ENCODE measurements at places on chromosomes 13 and 19. TPM values are rescaled to one million over a fixed set of nuclear protein-coding genes. Genes with fewer than 3 reads are reported as not detected.

The MCEMP1 gene
- not detected for total RNA-seq

The CILP2 gene
- total RNA-seq: 0.17 TPM

The IGFL4 gene
- total RNA-seq: 3.4 TPM

The RTBDN gene
- not detected for total RNA-seq

DNA sequence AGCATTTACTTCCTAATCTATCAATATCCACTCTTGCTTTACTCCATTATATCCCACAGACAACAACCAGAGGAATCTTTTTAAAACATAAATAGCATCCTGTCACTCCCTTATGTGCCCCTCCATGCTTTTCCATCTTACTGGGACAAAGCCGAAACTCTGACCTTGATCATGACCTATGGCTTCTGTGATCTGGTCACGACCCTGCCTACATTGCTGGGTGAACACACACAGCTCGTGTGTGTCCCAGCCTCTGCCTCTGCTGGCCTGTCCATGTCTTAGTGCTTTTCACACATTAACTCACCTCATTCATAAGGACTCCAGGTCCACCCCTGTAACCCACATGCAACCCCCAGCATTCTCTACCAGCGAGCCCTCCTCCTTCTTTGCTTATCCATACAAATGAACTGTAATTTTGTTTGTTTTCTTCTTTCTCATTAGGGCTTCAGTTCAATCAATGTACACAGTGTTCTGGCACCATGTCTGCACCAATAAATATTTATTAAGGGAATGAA is 95.9 kb upstream of the RAP2A start:
- no peak overlapping the region for H3K4me3 ChIP-seq
- H3K27ac ChIP-seq: no peak overlapping the region

DNA sequence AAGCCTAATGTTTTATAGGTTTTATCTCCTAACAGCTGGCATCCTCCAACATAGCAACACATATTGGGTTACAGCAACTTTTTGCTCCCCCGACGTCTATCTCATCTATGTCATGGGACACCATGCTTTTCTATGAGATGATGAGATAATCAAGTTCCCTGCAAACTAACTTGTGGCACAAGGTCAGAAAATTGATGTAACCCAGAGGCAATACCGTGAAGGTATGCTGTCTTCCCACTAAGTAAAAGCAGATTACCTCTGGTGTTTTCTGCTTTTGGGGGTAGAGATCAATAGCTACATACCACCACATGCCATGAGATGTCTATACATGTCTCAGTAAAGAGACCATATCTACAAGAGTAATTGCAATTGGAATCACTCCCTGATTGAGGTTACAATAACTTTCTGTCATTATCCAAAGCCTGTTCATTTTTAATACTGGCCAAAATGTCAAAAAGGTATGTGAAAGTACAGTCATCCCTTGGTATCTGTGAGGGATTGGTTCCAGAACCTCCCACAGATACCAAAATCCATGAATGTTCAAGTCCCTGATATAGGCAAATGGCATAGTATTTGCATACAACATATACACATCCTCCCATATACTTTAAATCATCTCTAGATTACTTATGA is 131.3 kb downstream of the CYSLTR2 start:
- no peak overlapping the region for H3K27ac ChIP-seq
- H3K27me3 ChIP-seq: no peaks in the 10 kb centered on the region
- DNase-seq: no peak
- H3K4me3 ChIP-seq: no peak overlapping the region
- no peaks in the 10 kb centered on the region for H3K36me3 ChIP-seq
- peaks cover 4% of the 10 kb centered on the region for H3K4me1 ChIP-seq

- H3K27me3 ChIP-seq: no peaks in the 10 kb centered on the region
- H3K4me1 ChIP-seq: no peaks in the 10 kb centered on the region
- H3K4me3 ChIP-seq: no peak overlapping the region
- no peaks in the 10 kb centered on the region for H3K36me3 ChIP-seq
Observed at GRCh38 chr13:58620176-58620575, 988.6 kb downstream of the PCDH17 start.

The SIGLEC12 gene
- total RNA-seq: not detected

The SERP2 gene
- 1.4 TPM for total RNA-seq

DNA sequence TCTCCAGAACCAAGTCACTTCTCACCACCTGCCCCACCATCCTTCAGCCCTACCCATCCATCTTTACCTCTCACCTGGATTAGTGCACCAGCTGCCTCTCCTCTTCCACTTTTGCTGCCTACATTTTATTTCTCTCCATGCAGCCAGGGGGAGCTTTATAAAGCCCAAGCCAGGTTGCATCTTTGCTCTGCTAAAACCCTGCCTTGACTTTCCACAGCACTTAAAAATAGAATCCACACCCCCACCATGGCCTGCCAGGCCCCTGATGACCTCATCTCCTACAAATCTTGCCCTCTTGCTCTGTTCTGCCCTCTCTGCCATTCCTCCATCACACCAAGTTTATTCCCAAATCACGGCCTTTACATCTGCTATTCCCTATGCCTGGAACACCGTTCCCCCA is 1.8 kb downstream of the HOOK2 start:
- no peak for DNase-seq
- peaks cover 18% of the 10 kb centered on the region for H3K36me3 ChIP-seq
- H3K4me1 ChIP-seq: peaks cover 38% of the 10 kb centered on the region
- no peak overlapping the region for H3K4me3 ChIP-seq
- H3K27ac ChIP-seq: no peak overlapping the region

DNA sequence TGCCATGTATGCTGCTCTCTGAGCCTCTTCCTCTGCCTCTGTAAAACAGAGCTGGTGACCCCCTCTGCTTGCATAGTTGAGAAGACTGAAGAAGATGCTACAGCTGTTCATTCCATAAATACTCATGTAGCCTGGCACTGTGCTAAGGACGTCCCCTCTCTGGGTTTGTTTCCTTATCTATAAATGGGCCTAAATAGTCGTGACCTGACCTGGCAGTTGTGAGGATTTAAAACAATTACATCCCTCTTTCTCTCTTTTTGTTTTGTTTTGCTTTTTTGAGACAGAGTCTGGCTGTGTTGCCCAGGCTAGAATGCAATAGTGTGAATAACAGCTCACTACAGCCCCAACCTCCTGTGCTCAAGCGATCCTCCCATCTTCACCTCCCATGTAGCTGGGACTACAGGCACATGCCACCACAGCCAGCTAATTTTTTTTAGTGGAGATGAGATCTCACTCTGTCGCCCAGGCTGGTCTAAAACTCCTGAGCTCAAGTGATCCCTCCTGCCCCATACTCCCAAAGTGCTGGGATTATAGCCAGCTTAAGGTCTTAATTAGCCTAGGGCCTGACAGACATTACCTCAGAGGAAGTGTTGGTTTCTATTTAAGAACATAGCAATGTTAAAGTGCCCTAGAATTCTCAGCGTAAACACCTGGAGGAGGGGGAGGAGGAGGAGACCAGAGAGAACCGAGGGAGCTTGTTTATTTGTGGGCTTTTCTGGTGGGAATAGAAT is 4.6 kb downstream of the WDR62 start:
- H3K27ac ChIP-seq: no peak overlapping the region
- H3K4me3 ChIP-seq: no peak overlapping the region
- DNase-seq: no peak

The BICRA gene
- total RNA-seq: 10.7 TPM

DNA sequence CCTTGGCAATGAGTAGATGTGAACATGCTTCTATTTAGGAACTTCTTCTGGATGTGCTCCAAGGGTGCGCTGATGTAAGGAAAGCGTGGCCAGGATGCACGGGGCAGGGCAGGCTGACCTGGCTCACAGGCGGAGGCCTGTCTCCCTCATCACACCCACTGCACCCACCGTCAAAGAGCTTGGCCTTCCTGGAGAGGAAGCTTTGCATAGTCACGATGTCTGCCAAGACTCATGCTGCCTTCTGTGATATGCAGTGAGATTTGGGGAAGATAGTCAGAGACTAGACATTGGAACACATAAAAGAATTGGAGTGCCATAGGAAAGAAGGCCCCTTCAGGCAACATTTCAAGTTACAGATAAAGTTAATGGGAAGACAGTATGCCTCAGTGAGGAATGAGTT is 82.0 kb downstream of the MYO16 start:
- DNase-seq: no peak
- H3K4me1 ChIP-seq: no peaks in the 10 kb centered on the region
- no peak overlapping the region for H3K27ac ChIP-seq
- H3K36me3 ChIP-seq: no peaks in the 10 kb centered on the region
- H3K27me3 ChIP-seq: no peaks in the 10 kb centered on the region

DNA sequence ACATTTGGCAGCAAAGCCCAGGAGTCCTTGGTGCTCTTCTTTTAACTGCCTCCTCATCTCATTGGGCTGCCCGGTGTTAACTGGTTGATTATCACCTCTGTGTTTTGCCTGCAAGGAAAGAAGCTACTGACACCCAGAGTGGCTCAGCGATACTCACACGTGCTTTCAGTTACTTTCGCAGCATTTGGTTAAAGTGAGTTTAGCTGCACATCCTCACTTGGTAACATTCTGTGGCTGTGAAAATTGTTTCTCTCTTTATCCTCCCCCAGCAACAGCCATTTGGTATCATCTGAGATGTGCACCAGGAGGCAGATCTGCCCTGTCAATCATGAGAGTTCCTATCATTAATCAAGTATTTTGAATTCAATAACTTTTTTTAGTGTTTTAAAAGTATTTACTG is 44.6 kb upstream of the GPR183 start:
- no peaks in the 10 kb centered on the region for H3K27me3 ChIP-seq
- H3K4me3 ChIP-seq: no peak overlapping the region
- DNase-seq: no peak
- peaks cover 40% of the 10 kb centered on the region for H3K36me3 ChIP-seq
- H3K4me1 ChIP-seq: peaks cover 29% of the 10 kb centered on the region

The WTIP gene
- 15.3 TPM for total RNA-seq

- no peak for DNase-seq
- H3K4me1 ChIP-seq: no peaks in the 10 kb centered on the region
- H3K4me3 ChIP-seq: no peak overlapping the region
- no peaks in the 10 kb centered on the region for H3K36me3 ChIP-seq
Observed at GRCh38 chr13:109427148-109427547, 359.2 kb downstream of the IRS2 start.

DNA sequence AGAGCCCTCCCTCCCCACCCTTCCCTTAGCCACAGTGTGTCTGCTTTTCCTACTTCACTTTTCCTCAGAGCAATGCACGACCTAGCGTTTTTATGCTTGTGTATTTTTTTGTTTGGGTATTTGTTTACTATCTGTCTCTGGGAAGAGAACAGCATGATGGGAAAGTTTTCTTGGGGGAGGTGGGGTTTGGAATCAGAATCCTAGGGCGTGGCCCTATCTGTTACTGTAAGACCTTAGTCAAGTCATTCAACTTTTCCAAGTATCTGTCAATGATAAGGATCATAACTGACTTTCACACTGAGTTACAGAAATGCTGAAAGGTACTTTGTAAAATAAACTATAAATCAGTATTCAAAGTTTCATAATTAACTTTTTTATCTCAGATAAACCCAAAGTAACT is 146.3 kb upstream of the WASF3 start:
- no peaks in the 10 kb centered on the region for H3K4me1 ChIP-seq
- no peak overlapping the region for H3K27ac ChIP-seq
- H3K27me3 ChIP-seq: no peaks in the 10 kb centered on the region

GRCh38 chr13:31038834-31039552 is 106.5 kb downstream of the TEX26 start:
- no peak overlapping the region for H3K4me3 ChIP-seq

The LGALS14 gene
- not detected for total RNA-seq

DNA sequence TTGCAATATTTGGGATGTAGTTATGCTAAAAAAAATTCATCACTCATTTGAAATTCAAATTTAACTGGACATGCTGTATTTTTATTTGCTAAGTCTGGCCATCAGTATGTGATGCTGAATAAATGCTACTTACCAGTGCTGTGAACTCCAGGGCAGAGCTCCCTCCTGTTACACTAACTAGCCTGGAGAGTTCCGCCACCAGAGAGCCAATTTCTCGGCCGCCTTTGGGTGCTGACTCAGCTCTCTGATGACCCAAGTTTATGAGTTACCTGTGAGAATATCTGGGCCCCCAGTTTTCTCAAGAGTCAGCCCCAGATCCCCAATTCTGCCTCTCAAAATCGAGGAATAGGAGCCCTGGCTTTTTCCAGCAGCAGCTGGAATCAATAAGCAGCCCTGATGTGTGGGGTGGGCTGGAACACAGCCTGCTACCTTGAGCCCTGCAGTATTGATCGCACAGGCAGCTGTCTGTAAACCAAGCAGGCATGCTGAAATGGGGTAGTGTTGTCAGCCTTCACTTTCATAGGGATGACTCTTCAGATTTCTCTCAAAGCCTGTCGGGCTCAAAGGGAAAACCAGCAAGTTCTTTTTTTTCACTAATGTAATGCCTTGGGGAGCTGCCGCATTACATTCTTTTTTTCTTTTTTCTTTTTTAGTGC is 113.7 kb downstream of the DNAJC15 start:
- DNase-seq: no peak
- H3K27ac ChIP-seq: no peak overlapping the region
- no peak overlapping the region for H3K4me3 ChIP-seq

- no peak overlapping the region for H3K4me3 ChIP-seq
- H3K4me1 ChIP-seq: no peaks in the 10 kb centered on the region
- no peak for DNase-seq
- no peaks in the 10 kb centered on the region for H3K36me3 ChIP-seq
Observed at GRCh38 chr13:85286081-85286480, 513.1 kb downstream of the SLITRK6 start.

The ZNF600 gene
- total RNA-seq: 9.1 TPM

- peaks cover 54% of the 10 kb centered on the region for H3K27me3 ChIP-seq
- H3K4me1 ChIP-seq: peaks cover 18% of the 10 kb centered on the region
- no peaks in the 10 kb centered on the region for H3K36me3 ChIP-seq
- no peak overlapping the region for H3K27ac ChIP-seq
- H3K4me3 ChIP-seq: peak overlapping the region; percentile 27
Observed at GRCh38 chr13:27830010-27830409, 37.7 kb downstream of the GSX1 start.

DNA sequence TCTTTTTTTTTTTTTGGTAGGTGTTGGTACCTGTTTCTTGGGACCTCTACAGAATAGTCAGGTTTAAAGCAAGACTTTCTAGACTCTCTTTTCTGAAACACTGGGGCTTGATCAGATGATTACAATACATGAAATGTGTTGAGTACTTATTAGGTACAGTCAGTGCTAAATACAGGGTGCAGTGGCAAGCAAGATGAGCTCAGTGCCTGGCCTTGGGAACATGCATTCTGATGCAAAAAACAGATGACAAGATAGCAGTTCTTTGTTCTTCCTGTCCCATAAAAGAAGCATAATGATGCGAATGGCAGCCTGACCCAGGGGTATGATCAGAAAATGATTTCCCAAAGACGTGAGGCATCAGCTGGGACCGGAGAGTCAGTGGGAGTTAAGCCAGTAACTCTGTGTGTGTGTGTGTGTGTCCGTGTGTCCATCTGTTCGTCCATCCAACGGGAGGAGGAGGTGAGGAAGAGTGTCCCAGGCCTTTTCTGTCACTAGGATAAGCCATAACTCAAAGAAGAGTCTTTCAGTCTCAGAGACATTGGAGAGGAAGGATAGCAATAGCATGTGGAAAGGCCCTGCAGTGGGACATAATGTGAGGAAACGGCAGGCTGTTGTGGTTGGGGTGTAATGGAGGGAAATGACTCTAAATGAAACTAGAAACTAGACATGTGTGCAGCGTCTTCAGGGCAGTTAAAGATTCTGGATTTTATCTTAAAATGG is 32.2 kb downstream of the SLAIN1 start:
- H3K4me1 ChIP-seq: no peaks in the 10 kb centered on the region
- DNase-seq: no peak
- H3K27ac ChIP-seq: no peak overlapping the region
- no peak overlapping the region for H3K4me3 ChIP-seq

Data from suprapubic skin (tissue), 4 donors.